ENCODE measurements at places on chromosomes 7 and 10. TPM values are rescaled to one million over a fixed set of nuclear protein-coding genes. Genes with fewer than 3 reads are reported as not detected.

GRCh38 chr7:112272921-112273561 lies 66.5 kb downstream of the ZNF277 start:
- no peak overlapping the region for H3K4me3 ChIP-seq
- H3K4me1 ChIP-seq, result no peaks in the 10 kb centered on the region
- peak; percentile 52 for DNase-seq
- H3K27ac ChIP-seq, result no peak overlapping the region

CD36 gene
- polyA plus RNA-seq, result 1,135 TPM

SSC4D gene
- polyA plus RNA-seq, result 0.48 TPM

GRCh38 chr10:21398563-21399231 lies 126.8 kb downstream of the SKIDA1 start:
- H3K4me3 ChIP-seq, result no peak overlapping the region
- no peak overlapping the region for H3K27ac ChIP-seq
- no peaks in the 10 kb centered on the region for H3K27me3 ChIP-seq
- H3K4me1 ChIP-seq, result no peaks in the 10 kb centered on the region

GRCh38 chr7:66239467-66239856 lies 34.3 kb downstream of the TPST1 start:
- no peaks in the 10 kb centered on the region for H3K36me3 ChIP-seq
- no peaks in the 10 kb centered on the region for H3K27me3 ChIP-seq
- DNase-seq, result no peak
- no peak overlapping the region for H3K4me3 ChIP-seq
- no peaks in the 10 kb centered on the region for H3K4me1 ChIP-seq

DNA sequence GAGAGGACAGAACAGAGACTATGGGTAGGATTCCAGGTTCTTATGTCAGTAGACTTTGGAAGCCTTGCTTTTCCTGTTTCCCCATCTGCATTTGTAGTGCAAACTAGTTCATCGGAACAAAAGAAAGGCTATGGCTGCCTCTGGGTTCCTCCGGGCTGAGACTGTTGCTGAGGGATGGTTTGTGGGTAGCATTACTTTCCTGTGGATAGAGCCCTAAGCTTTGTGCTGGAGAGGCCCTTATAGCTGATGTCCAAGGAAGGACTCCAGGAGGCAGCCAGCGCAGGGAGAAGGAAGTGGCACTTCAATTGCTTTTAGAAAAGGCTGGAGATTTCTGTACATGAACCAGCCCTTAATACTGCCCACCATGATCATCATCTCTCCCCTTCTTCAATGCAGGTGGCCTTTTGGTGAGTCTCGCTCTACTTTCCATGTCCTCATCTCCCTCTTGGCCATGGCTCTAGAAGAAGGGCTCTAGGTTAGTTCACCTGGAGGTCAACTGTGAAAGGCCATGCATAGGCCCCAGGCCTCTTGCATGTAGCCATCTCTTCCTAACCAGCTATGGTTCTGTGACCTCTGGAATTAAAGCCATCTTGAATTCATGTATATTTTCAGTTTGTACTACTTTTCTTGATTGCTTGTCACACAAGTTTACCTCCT lies 15.4 kb downstream of the MXI1 start:
- no peak for DNase-seq
- H3K27me3 ChIP-seq, result no peaks in the 10 kb centered on the region
- no peak overlapping the region for H3K27ac ChIP-seq
- peaks cover 41% of the 10 kb centered on the region for H3K4me1 ChIP-seq
- no peak overlapping the region for H3K4me3 ChIP-seq

DNA sequence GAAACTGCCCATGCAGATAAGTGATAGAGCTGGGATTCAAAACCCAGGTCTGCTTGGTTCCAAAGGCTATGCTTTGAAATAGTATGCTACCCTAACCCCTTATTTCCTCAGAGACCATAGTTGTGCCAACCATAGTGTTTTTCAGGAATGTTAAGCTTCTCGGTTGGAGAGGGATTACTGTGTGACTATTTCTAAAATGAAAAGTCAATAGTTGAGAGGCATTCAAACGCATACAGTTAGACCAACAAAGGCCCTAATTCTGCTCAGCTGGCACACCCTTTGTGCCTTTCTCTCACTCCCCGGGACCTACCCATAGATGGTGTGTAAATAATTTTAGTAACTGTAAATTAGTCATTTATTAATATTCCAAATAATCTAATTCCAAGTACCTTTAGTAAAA lies 64.6 kb upstream of the RNF148 start:
- H3K36me3 ChIP-seq, result no peaks in the 10 kb centered on the region
- H3K4me1 ChIP-seq, result no peaks in the 10 kb centered on the region
- no peak overlapping the region for H3K4me3 ChIP-seq
- no peaks in the 10 kb centered on the region for H3K27me3 ChIP-seq

SLC39A12 gene
- not detected for polyA plus RNA-seq

BAMBI gene
- 1.3 TPM for polyA plus RNA-seq

AP1S1 gene
- polyA plus RNA-seq, result 21.3 TPM

DNA sequence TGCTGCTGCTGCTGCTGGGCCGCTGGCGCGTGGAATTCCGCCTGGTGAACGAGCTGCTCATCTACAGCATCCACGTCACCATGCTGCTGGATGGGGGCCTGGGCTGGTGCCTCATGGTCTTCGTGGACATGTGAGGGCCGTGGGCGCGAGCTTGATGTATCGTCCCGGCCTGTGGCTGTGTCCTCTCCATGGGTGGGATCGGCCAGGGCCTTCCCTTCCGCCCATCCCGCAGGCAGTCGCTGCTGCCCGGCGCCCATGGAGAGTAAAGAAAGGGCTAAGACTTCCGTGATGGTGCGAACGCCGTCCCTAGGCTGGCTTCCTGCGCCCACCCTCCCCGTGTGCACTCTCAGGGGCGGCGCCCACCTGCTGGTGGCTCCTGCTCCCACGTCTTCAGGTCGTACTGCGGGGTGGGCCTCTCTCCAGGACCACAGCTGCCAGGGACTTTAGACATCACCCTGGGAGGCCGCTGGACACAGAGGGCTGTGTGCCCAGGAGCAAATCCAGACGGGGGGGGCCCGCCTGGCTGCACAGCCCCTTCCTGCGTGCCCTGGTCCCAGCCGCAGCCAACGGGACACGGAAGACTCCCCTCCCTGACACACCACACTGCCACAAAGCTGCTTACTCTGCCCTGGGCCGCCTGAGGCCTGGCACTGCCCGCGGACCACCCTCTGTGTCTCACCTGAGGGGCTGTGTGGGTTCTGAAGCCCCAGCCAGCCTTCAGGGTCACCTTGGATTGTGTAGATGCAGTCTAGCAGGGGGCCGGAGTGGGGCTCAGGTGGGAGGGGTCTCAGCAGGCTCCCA lies 167.5 kb downstream of the SEPTIN7 start:
- H3K4me3 ChIP-seq, result no peak overlapping the region
- no peaks in the 10 kb centered on the region for H3K36me3 ChIP-seq
- H3K27ac ChIP-seq, result no peak overlapping the region

GRCh38 chr7:1403638-1404459 lies 55.4 kb downstream of the MICALL2 start:
- no peaks in the 10 kb centered on the region for H3K36me3 ChIP-seq
- peaks cover 35% of the 10 kb centered on the region for H3K27me3 ChIP-seq
- H3K4me1 ChIP-seq, result no peaks in the 10 kb centered on the region
